ENCODE measurements at places on chromosomes 5 and 9.
A peak's percentile ranks its signal among the peaks of the same experiment; 100 is the strongest.

DNA sequence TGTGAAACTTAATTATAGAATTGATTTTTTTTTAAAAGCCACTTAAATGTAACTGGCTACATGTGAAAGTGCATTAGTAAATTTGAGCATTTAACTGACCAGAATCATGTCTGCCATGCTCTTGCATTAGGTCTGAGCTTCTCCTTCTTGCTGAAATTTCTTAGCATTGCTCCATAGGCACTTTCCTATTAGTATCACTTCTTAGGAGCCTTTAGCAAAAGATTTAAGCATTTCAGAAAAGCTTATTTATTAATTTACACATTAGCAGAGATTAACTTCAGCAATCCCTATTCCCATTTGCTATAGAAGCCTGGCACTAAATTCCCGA, 211.0 kb downstream of the SNX18 start:
- H3K27ac ChIP-seq, result no peak overlapping the region
- H3K36me3 ChIP-seq, result no peaks in the 10 kb centered on the region
- no peak for DNase-seq
- H3K4me1 ChIP-seq, result no peaks in the 10 kb centered on the region
- H3K4me3 ChIP-seq, result no peak overlapping the region

GRCh38 chr5:15521381-15522186, 21.6 kb downstream of the FBXL7 start:
- H3K27ac ChIP-seq, result no peak overlapping the region
- DNase-seq, result no peak
- no peak overlapping the region for H3K4me3 ChIP-seq
- no peaks in the 10 kb centered on the region for H3K4me1 ChIP-seq
- H3K27me3 ChIP-seq, result no peaks in the 10 kb centered on the region

DNA sequence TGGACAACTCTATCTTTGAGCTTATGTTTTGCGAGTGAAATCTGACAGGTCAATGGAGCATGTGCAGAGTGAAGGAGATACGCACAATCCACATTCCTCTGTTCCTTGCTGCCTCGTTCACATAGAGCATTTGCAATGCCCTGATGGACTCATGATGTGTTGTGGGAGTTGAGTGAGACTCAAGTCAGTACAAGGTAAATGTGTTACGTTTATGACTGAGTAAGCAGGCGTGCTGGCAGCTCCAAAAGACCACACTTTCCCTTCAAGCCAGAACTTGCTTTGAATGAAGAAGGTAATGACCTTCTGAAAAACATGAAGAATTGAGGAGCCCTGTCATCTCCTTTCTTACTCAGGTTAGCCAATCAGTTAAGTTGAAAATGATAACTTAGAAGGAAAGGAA, 477.8 kb downstream of the CTNND2 start:
- H3K27me3 ChIP-seq, result no peaks in the 10 kb centered on the region
- H3K27ac ChIP-seq, result no peak overlapping the region
- DNase-seq, result no peak

- no peaks in the 10 kb centered on the region for H3K36me3 ChIP-seq
- no peaks in the 10 kb centered on the region for H3K27me3 ChIP-seq
- H3K4me3 ChIP-seq, result no peak overlapping the region
- no peak for DNase-seq
- no peaks in the 10 kb centered on the region for H3K4me1 ChIP-seq
Observed at GRCh38 chr5:96031811-96032261, 70.2 kb upstream of the ELL2 start.

GRCh38 chr5:65816729-65817128, 94.7 kb downstream of the NLN start:
- H3K27me3 ChIP-seq, result no peaks in the 10 kb centered on the region
- H3K36me3 ChIP-seq, result no peaks in the 10 kb centered on the region
- no peak overlapping the region for H3K27ac ChIP-seq
- H3K4me1 ChIP-seq, result no peaks in the 10 kb centered on the region
- H3K4me3 ChIP-seq, result no peak overlapping the region
- DNase-seq, result no peak

DNA sequence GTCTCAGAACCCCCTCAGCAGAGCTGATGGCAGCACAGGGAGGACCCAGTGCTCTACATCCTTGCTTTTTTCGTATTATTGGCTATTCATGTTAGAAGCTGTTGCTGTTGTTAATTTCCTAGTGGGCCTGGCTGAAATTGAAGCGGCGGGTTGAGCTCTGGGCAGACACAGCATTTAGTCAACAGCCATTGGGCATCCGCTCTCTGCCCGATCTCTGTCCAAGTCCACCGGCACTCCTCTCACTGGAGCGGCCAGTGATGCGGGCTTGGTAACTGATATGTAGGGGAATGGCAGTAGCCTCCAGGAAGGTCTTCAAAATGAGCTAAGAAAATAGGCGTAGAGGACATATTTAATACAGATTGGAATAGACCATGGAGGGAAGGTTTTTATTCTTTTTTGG, 1.3 kb upstream of the GARNL3 start:
- H3K4me3 ChIP-seq, result no peak overlapping the region
- no peaks in the 10 kb centered on the region for H3K36me3 ChIP-seq
- no peaks in the 10 kb centered on the region for H3K4me1 ChIP-seq
- DNase-seq, result no peak

DNA sequence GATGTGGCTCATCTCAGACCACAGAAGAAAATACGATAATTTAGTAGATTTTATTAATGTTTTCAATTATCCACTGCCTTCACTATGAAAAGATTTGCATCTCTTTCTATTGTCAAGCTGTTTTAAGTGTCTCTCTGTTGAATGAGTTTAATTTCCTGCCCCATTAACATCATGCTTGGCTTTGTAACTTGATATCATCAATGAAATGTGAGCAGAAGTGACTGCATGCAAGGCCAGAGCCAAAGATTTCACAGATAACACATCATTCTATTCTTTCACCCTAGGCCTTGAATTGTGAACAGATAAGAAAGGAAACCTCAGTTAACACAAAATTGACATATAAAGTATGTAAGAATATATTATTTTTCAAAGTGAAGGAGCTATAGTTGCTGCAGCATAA, 986.4 kb upstream of the CDH18 start:
- H3K4me3 ChIP-seq, result no peak overlapping the region
- no peak overlapping the region for H3K27ac ChIP-seq
- no peak for DNase-seq
- no peaks in the 10 kb centered on the region for H3K27me3 ChIP-seq

- H3K36me3 ChIP-seq, result no peaks in the 10 kb centered on the region
- H3K27ac ChIP-seq, result no peak overlapping the region
- no peak overlapping the region for H3K4me3 ChIP-seq
- no peaks in the 10 kb centered on the region for H3K4me1 ChIP-seq
- no peaks in the 10 kb centered on the region for H3K27me3 ChIP-seq
Observed at GRCh38 chr9:107710546-107710945, 221.0 kb upstream of the KLF4 start.

DNA sequence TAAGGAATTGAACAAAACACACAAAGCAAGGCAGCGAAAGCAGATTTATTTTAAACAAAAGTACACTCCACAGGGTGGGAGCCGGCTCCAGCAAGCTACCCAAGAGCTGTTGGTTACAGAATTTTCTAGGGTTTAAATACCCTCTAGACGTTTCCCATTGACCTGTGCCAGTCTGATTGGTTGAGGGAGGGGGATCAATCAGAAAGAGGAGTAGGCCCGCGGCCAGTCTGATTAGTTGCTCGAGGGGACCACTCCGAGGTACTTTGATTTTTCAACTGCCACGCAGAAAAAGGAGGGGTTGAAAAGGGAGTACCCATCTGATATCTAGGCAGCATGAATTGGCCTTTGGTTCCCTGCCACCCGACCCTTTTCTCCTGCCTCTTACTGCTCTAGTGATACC, 998 bp downstream of the SRP19 start:
- no peak overlapping the region for H3K27ac ChIP-seq
- H3K36me3 ChIP-seq, result peaks cover 39% of the 10 kb centered on the region
- DNase-seq, result no peak
- no peaks in the 10 kb centered on the region for H3K27me3 ChIP-seq
- H3K4me3 ChIP-seq, result peak overlapping the region; percentile 94
- peaks cover 24% of the 10 kb centered on the region for H3K4me1 ChIP-seq

DNA sequence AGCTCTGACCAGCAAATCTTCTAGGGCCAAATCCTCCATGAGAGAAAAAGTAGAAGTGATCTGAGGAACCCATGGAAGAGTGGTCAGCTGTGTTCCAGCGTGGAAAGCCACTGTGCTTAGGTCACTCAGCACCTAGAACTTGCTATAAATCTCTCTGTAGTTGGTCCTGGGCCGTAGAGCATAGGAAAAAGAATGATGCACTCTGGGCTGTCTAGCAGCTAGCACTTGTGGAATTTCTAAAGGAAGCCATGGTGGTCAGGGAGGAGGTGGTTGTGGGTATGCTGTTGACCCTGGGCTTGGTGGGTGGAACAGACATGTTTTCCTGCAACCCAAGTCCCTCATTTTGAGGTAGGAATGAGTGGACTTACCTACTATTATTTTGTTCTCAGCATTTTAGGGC, 48.1 kb downstream of the GGTA1 start:
- H3K4me3 ChIP-seq, result no peak overlapping the region
- H3K4me1 ChIP-seq, result peaks cover 3% of the 10 kb centered on the region
- H3K27ac ChIP-seq, result no peak overlapping the region
- no peak for DNase-seq

GRCh38 chr5:73706963-73707362, 81.0 kb downstream of the ARHGEF28 start:
- no peak overlapping the region for H3K4me3 ChIP-seq
- H3K27me3 ChIP-seq, result no peaks in the 10 kb centered on the region
- no peaks in the 10 kb centered on the region for H3K36me3 ChIP-seq
- no peaks in the 10 kb centered on the region for H3K4me1 ChIP-seq
- no peak overlapping the region for H3K27ac ChIP-seq

- peak overlapping the region; percentile 13 for H3K4me3 ChIP-seq
- H3K27me3 ChIP-seq, result peaks cover 16% of the 10 kb centered on the region
- no peaks in the 10 kb centered on the region for H3K36me3 ChIP-seq
- DNase-seq, result no peak
Observed at GRCh38 chr5:133618141-133618540, 5.8 kb upstream of the FSTL4 start.

DNA sequence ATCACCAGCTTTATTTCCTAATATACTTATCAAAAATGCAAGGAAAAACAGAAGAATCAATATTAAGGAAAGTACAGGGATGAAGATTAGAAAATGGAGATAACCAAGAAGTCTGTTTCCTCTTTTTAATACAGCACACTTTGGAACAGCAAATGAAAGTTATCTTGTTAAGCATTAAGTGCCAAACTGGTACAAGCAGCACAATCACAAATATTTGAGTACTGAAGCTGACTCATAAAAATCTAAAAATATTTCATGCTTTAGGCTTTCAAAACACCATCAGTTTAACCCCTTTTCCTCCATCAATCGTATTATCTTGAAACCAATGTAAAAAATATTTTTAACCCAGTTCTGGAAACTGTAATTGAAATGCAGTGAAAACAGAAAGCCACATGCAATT, 2.7 kb downstream of the FBXW11 start:
- no peak overlapping the region for H3K4me3 ChIP-seq
- no peak for DNase-seq
- H3K27me3 ChIP-seq, result no peaks in the 10 kb centered on the region
- no peak overlapping the region for H3K27ac ChIP-seq

DNA sequence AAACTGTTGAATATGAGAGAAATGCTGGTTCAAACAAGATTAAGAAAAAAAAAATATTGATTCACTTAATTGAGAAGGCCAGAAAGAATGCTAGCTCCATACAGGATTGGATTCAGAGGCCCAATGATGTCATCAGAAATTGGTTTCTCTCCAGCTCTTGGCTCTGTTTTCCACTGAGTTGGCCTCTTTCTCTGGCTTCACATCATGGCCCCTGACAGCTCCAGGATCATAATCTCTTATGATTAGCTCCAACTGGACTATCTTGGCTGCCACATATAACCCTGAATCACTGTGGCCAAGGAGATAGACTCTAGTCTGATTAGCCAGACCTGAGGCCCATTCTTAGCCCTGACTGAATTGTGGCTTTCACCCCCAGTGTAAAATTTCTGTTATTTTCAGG, 244.7 kb upstream of the GRAMD2B start:
- H3K27me3 ChIP-seq, result no peaks in the 10 kb centered on the region
- no peaks in the 10 kb centered on the region for H3K4me1 ChIP-seq
- no peak for DNase-seq
- H3K4me3 ChIP-seq, result no peak overlapping the region

- peaks cover 20% of the 10 kb centered on the region for H3K4me1 ChIP-seq
- peak overlapping the region; percentile 32 for H3K4me3 ChIP-seq
- no peak overlapping the region for H3K27ac ChIP-seq
- H3K36me3 ChIP-seq, result no peaks in the 10 kb centered on the region
- DNase-seq, result no peak
- H3K27me3 ChIP-seq, result peaks cover 11% of the 10 kb centered on the region
Observed at GRCh38 chr5:172453206-172453985, 929 bp downstream of the SH3PXD2B start.

GRCh38 chr5:141637767-141638419, 1.1 kb downstream of the RELL2 start:
- no peaks in the 10 kb centered on the region for H3K27me3 ChIP-seq
- peak overlapping the region; percentile 97 for H3K4me3 ChIP-seq
- peaks cover 34% of the 10 kb centered on the region for H3K36me3 ChIP-seq

DNA sequence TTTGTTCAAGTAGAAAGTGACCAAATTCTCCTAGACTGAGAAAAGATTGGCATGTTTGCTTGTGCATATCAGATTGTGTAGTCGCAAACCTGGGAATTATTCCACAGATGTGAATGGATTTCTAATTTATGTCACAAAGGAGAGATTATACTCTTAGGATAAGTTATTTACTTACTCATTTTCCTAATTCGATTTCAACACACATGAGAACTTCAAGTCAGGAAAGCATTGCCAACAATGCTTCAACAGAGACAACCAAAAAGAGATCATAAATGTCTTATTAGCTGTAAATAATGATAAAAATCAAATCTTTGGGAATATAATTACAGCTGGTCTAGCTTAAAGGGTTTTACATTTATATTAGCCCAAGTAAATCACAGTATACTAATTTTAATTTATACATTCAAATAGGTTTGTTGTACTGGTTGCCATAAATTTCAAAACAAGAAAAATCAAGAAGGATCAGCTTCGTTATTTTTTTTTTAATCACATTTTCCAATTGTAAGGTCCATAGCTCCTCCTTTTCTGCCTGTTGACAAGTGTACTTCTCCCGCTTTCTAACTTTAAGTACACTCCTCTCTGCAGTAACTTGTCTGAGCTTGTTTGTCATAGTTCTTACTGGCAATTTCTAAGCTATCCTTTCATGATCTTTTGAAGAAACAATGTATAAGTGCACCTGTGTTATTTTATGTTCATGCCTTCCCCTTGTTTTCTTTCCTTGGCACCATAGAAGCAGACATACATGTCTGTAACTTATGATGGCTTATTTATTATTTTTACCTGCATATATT, 246.6 kb downstream of the DEPDC1B start:
- no peak for DNase-seq
- H3K27me3 ChIP-seq, result no peaks in the 10 kb centered on the region
- no peaks in the 10 kb centered on the region for H3K36me3 ChIP-seq
- H3K4me3 ChIP-seq, result no peak overlapping the region
- no peak overlapping the region for H3K27ac ChIP-seq
- no peaks in the 10 kb centered on the region for H3K4me1 ChIP-seq

- no peak overlapping the region for H3K4me3 ChIP-seq
- no peaks in the 10 kb centered on the region for H3K27me3 ChIP-seq
- no peak overlapping the region for H3K27ac ChIP-seq
- no peak for DNase-seq
Observed at GRCh38 chr9:20313415-20313814, 308.9 kb downstream of the MLLT3 start.

GRCh38 chr9:127320115-127320378, 55.5 kb downstream of the GARNL3 start:
- no peak for DNase-seq
- H3K36me3 ChIP-seq, result no peaks in the 10 kb centered on the region
- no peak overlapping the region for H3K4me3 ChIP-seq
- H3K27me3 ChIP-seq, result no peaks in the 10 kb centered on the region

Measured in CD4-positive, alpha-beta T cell (primary cell).